Suprapubic skin (tissue), 4 donors: ENCODE measurements at places on chromosomes 11 and 22. TPM values are rescaled to one million over a fixed set of nuclear protein-coding genes. Genes with fewer than 3 reads are reported as not detected.

DNA sequence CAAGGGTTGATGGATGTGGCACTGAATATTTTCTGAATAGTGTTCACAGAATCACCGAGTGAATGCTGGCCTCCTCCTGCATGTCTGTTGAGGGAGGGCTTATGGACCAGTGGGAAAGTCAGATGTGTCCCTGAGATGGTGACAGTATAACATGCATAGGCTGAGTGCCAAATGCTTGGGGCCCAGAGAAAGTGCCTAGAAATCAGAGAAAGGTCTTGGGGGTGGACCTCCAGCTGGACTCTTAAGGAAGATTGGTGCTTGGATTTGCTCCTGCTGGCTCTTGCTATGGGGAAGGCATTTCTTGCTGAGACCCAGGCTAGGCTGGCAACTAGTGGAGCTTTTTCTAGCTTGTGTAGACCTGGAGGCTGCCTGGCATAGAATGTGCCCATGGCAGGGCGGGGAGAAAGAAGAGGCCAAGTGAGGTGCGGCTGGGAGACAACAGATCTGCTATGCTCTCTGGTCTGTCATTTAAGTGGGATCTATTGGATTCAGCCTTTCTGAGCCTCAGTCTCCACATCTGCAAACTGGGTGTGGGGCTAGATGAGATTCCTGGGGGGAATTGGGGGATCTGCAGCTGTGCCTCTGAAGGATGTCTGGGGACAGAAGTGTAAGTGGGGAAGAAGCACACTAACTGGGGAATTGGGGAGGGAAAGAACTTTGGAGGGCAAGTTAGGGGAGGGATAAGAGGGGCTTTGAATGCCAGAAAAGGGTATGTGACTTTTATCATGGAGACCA is 27.4 kb downstream of the ZNRF3 start:
- peaks cover 52% of the 10 kb centered on the region for H3K4me1 ChIP-seq
- no peaks in the 10 kb centered on the region for H3K27me3 ChIP-seq
- DNase-seq: no peak
- H3K27ac ChIP-seq: no peak overlapping the region
- H3K4me3 ChIP-seq: no peak overlapping the region
- H3K36me3 ChIP-seq: no peaks in the 10 kb centered on the region

The PPME1 gene
- total RNA-seq: 41.1 TPM

DNA sequence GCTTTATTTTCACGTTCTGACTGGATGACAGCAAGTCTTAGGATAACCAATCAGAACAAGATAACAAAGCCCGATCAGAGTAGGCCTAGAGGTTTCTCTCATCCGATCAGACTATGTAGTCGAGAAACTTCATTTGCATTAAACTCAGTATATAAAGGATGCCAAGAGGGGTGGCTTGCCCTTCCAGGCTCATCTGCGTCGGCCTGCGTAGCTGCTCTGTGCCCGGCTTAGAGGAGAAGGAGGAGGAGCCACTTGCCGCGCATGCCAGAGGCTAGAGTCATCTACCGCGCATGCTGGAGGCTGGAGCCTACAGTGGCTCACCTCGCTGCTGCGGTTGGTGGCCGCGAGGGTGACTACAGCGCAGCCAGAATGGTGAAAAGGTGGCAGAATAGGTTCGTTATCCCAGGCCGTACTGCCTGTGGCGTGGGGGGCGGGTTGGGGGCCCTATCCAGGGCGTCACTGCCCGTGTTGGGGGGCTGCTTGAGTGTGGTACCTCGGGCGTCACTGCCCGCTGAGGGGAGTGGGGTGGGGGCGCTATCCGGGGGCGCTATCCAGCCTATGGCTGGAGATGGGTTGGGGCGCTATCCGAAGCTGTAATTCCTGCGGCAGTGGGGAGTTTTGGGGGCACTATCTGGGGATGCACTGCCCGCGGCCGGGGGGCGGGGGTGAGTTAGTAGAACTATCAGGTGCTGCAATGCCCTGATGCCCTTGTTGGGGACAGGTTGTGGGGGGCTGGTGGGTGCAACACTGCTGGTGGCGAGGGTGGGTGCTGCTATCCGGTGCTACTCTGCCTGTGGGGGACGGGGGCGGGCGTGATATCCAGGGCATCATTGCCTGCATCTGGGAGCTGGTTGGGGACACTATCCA is at the start of gene RFPL2:
TSS of gene RFPL2 (minus strand) at position 218 of the 867 bp plus-strand sequence. CDS start 2,622 bp downstream, outside the sequence.
- peak within 1 kb of the TSS; percentile 4 for H3K4me3 ChIP-seq
- H3K4me1 ChIP-seq: peaks cover 21% of the 10 kb centered on the region
- no peak for DNase-seq
- no peak within 1 kb of the TSS for H3K27ac ChIP-seq

DNA sequence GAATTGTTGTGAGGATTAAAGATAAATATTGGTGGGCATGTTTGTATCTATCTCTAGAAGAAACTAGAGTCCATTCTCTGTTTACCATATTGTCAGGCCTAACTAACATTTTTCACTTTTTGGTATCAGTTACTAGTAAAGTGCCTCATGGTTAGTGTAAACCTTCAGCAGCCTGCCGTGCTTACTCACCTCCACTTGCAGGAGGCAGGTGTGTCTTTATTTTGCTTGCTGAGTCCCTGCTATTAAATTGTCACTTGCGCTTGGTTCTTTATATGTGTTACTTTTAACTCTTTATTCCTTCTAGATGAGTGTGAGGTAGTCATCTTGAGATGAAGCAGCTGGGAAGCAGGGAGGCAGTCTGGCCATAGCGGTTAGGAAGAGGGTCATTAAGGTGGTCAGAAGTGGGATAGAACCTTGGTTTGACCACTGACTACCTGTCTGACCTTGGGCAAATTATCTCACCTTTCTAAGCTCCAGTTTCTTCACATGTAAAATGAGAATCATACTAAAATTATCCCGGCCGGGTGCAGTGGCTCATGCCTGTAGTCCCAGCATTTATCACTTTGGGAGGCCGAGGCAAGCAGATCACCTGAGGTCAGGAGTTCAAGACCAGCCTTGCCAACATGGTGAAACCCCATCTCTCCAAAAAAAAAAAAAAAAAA is 21.2 kb downstream of the PPP6R3 start:
- DNase-seq: no peak
- no peaks in the 10 kb centered on the region for H3K27me3 ChIP-seq
- no peak overlapping the region for H3K4me3 ChIP-seq
- H3K27ac ChIP-seq: no peak overlapping the region
- H3K36me3 ChIP-seq: no peaks in the 10 kb centered on the region

GRCh38 chr11:106551744-106552673 is 466.3 kb downstream of the GUCY1A2 start:
- H3K4me1 ChIP-seq: no peaks in the 10 kb centered on the region
- no peak overlapping the region for H3K4me3 ChIP-seq
- H3K36me3 ChIP-seq: no peaks in the 10 kb centered on the region
- H3K27me3 ChIP-seq: no peaks in the 10 kb centered on the region
- DNase-seq: no peak

The FGF19 gene
- not detected for total RNA-seq
